ENCODE measurements at places on chromosomes 11 and 22.

DNA sequence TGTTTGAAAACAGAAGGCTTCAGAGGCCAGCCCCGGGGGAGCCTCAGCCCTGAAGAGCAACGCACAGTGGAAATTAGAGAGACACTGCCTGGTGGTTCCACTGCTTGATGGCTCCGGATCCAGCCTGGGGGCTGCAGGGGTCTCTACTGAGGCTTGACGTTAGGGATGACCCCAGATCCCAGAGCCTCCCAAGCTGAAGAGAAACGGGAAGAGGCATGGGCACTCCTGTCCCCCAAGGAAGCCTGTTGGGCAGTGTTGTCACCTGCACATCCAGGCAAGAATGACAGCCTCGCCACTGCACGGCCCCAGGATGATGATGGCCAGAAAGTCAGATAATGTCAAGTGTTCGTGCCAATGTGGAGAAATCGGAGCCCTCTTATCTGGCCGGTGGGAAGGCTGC lies 56.8 kb upstream of the FGF3 start:
- DNase-seq, result no peak

DNA sequence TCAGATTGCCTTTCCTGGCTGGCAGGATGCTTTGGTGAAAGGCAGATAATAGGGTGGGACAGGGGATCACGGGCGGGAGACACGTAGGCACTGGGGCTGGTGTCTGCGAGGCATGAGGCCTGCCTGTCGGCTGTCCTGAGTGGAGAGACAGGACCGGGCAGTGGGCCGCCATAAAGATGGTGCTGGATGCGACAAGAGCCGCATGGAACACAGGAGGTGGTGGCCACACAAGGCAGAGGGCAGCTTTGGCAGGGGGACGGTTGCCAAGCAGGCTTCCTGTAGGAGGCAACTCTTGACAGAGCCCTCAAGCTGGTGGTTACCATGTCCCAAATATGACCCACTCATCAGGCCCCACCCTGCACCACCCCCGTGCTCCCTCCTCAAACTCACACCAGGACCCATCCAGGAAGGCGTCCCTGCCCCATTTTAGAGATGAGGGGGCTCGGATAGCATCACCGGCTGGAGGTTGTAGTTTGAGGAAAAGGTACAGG lies 4.9 kb upstream of the PPARA start:
- DNase-seq, result no peak

GRCh38 chr22:37633089-37633624 lies 6.3 kb upstream of the SH3BP1 start:
- DNase-seq, result no peak

- DNase-seq, result no peak
Observed at GRCh38 chr22:35258191-35258988, 1.1 kb downstream of the HMGXB4 start.

DNA sequence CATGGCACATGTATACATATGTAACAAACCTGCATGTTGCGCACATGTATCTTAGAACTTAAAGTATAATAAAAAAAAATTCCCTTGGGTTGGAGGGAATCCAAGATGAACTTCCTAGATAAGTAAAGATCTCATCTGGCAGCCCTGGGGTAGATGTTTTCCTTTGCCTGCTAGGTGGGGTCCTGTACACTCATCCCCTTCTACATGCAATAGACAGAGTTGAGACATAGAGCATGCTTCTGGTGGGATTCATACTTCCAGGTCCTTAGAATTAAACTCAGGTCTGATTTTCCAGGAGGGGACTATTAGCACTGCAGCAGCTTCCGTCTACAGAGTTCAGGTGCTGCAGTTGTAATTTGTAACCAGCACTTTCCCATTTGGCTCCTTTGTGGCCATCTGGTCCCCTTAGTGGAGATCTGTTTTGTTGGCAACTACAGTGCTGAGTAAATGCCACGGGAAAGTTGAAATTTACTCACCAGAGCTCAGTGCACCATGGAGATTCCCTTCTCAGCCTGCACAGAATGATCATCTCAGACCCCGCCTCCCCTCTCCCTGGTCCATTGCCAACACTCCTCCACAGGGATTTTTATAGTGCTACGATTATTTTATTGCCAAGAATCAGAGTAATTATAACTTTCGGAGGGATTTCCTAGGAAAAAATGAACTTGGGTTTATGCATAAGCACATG lies 220.1 kb upstream of the E2F8 start:
- DNase-seq, result no peak

DNA sequence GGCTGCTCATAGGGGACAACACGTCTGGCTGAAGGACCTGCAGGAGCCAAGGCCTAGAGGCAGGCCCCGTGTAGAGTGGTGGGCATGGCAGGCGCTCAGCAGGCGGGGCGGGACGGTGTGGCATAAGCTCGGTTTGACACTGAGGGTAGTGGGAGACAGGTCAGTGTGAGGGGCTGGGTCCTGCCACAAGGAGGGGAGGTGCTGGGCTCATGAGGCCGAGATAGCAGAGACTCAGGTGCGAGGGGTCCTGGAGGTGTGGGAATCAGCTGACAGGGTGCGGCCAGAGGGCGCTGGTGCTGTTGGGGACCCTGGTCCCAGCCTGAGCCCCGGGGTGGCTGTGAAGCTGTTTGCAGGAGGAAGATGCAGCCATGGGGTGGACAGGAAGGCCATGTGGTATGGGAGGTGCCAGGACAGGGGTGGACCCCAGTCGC lies 6.7 kb downstream of the SLC22A12 start:
- no peak for DNase-seq

GRCh38 chr11:33608386-33608785 lies 92.2 kb downstream of the C11orf91 start:
- no peak for DNase-seq

DNA sequence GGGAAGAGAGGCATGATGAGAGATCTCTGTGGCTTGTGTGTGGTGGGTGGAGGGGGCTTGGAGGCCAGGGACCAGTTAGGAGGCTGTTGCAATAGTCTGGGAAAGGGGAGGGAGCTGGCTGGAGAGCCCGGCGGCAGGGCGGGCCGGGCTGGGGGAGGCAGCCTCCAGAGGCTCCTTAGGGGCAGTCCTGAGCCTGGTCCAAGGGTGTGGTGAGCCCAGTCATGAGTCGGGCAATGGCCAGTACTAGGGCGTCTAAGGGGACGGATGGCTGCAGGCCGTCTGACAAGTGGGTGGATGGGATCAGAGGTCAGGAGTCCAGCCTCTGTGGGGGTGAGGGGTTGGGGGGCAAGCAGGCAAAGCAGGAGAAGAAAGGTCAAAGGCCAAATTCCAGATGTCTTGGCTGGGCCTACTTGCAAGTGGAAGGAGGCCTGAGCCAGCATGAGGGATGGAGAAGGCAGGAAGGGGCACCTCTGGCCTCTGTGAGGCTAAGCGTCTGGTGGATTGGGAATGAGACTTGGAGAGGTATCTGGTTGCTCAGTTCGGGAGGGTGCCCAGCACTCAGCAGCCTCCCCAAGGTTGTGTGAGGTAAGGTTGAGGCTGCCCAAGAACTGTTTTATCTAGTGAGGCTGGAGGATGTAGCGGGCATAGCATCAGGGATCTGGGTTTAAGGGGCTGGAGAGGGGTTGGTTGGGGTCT lies 6.0 kb upstream of the CD248 start:
- DNase-seq, result no peak

- no peak for DNase-seq
Observed at GRCh38 chr11:69257838-69258658, 35.9 kb upstream of the MYEOV start.

- DNase-seq, result no peak
Observed at GRCh38 chr11:8621147-8621546, 27.1 kb upstream of the STK33 start.

- no peak for DNase-seq
Observed at GRCh38 chr22:43412808-43413795, 1.3 kb downstream of the MPPED1 start.

DNA sequence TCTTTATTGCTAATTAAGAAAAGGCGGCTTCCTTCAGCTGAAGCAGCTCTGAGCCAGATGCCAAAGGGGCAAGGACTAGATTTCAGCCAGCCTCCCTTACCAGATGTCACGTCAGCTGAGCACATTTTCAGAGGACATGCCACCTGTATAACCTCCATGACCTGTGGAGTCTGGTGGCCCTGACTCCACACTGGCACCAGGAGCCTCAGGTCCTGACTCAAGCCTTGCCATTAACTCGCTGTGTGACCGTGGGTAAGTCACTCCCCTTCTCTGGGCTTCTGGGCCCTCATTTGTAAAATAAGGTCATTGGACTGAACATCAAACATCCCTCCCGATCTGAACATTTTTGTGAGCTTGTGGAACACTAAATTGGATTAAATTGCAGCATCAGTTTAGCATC lies 46.0 kb downstream of the FBXO7 start:
- no peak for DNase-seq

DNA sequence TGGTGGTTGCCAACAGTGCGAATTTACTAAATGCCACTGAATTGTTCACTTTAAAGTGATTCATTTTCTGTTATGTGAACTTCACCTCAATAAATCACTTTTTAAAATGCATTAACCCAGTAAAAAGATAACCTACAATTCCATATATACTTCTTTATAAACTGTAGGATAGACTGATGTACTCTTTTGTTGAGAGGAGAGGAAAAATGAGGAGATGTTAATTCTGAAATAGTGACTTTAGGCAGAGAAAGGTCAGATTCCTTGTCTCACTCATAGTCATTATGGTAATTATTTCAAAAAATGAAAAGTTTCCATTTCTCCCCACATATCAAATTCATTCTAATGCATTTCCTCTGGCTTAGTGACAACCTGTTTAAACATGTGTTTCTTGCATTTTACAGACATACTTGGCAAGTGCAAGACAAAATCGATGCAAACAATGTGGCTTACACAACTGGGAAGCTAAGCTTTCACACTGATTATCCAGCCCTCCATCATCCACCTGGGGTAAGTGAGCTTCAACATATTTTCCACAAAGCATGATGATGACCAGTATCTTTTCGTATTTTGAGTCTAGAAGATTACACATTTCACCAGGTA lies 74.5 kb downstream of the BBOX1 start:
- no peak for DNase-seq

GRCh38 chr11:100176456-100176855 lies 510.6 kb upstream of the ARHGAP42 start:
- no peak for DNase-seq

DNA sequence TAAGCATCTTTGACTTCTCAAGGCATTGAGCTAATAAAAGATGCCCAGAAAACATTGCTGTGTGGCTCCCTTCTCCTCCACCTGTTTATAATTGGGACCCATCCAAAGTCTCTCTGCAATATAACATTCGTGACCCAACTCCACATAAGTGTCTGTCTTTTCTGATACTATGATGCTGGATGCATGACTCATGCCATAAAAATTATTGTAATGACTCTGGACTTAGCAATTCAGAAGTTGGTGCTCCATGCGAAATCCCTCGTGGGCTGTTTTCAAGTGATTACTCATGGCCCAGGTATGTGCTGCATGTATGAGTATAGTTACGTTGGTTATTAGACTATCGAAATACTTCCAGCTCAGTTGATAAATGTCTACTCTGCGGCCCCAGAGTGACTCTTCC lies 11.7 kb downstream of the FJX1 start:
- DNase-seq, result no peak

GRCh38 chr11:86374069-86374468 lies 618 bp upstream of the CCDC81 start:
- no peak for DNase-seq

DNA sequence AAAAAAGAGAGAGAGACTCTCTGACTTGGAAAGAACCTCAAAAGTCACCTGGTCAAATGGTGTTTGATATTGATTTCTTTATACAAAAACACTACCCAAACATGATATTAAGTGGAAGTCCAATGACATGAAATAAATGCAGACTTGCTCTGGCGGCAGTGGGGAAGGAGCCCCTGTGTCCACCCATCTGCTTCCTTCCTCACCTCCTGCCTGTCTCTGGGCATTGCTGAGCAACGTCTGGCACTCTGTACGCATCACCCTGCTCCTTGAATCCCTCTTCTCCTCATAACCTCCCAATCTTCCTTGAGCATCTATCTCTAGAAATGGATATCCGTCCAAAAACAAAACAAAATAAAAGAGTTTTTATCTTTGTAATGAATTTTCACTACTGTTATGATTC lies 39.9 kb upstream of the GRAMD1B start:
- no peak for DNase-seq

DNA sequence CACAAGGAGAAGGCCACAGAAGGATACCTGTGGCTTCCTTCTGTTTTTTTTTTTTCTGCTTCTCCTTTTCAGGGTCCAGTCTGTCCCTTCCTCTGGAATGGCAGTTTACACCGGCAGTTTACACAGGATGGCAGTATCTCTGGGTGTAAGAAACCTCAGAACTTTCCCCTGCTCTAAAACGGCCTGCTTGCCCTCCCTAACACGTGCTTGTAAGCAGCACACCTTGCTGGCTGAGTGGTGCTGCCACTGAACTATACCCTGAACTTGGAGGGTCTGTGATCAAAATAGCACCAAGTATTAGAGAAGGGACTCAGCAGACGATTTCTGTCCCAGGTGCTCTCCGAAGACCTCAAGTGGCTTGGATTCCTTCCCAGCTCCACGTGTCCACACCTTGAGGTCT lies 904 bp upstream of the OPCML start:
- no peak for DNase-seq

GRCh38 chr11:578276-579035 lies 2.2 kb downstream of the PHRF1 start:
- no peak for DNase-seq

GRCh38 chr11:10257478-10257877 lies 36.5 kb downstream of the SBF2 start:
- no peak for DNase-seq

- no peak for DNase-seq
Observed at GRCh38 chr11:7220636-7221035, 31.1 kb upstream of the SYT9 start.

GRCh38 chr11:1887451-1888346 lies 4.0 kb downstream of the PRR33 start:
- no peak for DNase-seq

DNA sequence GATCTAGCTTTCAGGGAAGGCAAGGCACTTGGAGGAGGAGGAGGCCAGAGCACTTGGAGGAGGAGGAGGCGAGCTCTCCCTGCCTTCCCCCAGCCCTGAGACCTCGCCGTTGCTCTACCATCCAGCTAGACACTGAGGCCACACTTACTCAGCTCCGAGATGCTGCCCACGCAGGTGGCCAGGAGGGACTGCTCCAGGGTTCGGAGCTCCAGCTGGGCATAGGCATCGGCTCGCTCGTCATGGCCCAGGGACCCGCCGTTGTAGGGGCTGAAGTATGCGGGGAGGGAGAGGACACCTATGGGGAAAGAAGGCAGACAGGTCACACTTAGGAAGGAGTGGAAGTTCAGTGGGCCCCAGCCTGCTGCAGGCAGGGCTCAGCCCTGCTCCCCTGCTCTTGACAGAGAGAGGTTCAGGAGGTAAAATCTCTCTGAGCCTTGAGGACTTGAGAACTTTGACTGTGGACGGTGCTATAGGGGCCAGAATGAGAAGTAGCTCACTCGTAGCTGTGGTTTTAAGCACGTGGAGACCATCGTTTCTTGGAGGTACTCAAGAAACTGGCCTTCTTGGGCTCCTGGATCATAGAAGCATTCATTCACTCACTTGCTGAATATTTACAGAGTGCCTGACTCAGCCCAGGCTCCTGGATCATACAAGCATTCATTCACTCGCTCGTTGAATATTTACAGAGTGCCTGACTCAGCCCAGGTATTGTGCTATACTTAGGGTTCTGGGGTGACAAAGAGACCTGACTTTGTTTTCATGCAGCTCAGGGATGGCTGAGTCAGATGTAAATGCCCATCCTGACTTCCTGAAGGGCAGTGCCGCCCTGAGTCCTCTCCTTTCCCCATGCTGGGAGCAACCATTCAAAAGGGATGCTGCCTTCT lies 99.2 kb downstream of the NAT10 start:
- DNase-seq, result no peak

GRCh38 chr11:125872138-125872491 lies 15.4 kb upstream of the HYLS1 start:
- no peak for DNase-seq

- DNase-seq, result peak; percentile 31
Observed at GRCh38 chr11:11960687-11961086, 47.7 kb downstream of the DKK3 start.

Measured in activated T-helper 2 cell treated with anti-CD3 and anti-CD28 coated beads, Interferon-gamma antibody, Interleukin-2, Interleukin-4, amounts not matched to agents 10 μg/mL and 5 μg/mL and 100 μg/mL, durations not matched to agents 14 hours and 24 hours and 36 hours (primary cell).